ENCODE measurements at places on chromosomes 5 and 9. TPM values are rescaled to one million over a fixed set of nuclear protein-coding genes. Genes with fewer than 3 reads are reported as not detected.

LHX3 gene
- not detected for total RNA-seq

CIZ1 gene
- total RNA-seq, result 67.1 TPM

NPR3 gene
- total RNA-seq, result 10.9 TPM

FAM169A gene
- total RNA-seq, result 6.9 TPM

HAPLN1 gene
- total RNA-seq, result 0.73 TPM

PCA3 gene
- total RNA-seq, result not detected

ZCCHC9 gene
- 16.0 TPM for total RNA-seq

LECT2 gene
- not detected for total RNA-seq

CDH9 gene
- not detected for total RNA-seq

FREM1 gene
- total RNA-seq, result 1.8 TPM

F2RL1 gene
- total RNA-seq, result 3.9 TPM

PLEKHG4B gene
- 0.06 TPM for total RNA-seq

CERCAM gene
- 19.1 TPM for total RNA-seq

ELOVL7 gene
- 2.0 TPM for total RNA-seq

PTGS1 gene
- 37.3 TPM for total RNA-seq

SLC36A3 gene
- total RNA-seq, result not detected

IL5 gene
- total RNA-seq, result not detected

C9orf85 gene
- total RNA-seq, result 7.3 TPM

KLF9 gene
- total RNA-seq, result 78.9 TPM

FEM1C gene
- 31.0 TPM for total RNA-seq

FBP1 gene
- 3.5 TPM for total RNA-seq

SLC24A2 gene
- not detected for total RNA-seq

SAP30L gene
- 33.8 TPM for total RNA-seq

SPATA31E1 gene
- not detected for total RNA-seq

FOXD1 gene
- total RNA-seq, result 0.10 TPM

ZNF346 gene
- total RNA-seq, result 9.9 TPM

MYOT gene
- total RNA-seq, result 90.8 TPM

SIMC1 gene
- total RNA-seq, result 6.8 TPM

IL4 gene
- not detected for total RNA-seq

ALDH1B1 gene
- 21.0 TPM for total RNA-seq

PCDHA1 gene
- not detected for total RNA-seq

OBP2B gene
- not detected for total RNA-seq

SPOUT1 gene
- total RNA-seq, result 20.9 TPM

ALDOB gene
- 0.53 TPM for total RNA-seq

NEURL1B gene
- total RNA-seq, result 20.6 TPM

PGM5 gene
- 258 TPM for total RNA-seq

LVRN gene
- 3.9 TPM for total RNA-seq

ADGRV1 gene
- total RNA-seq, result 0.60 TPM

ORM2 gene
- not detected for total RNA-seq

MUSK gene
- 1.1 TPM for total RNA-seq

RETREG1 gene
- total RNA-seq, result 145 TPM

ZFP37 gene
- total RNA-seq, result 2.4 TPM

PTPRD gene
- total RNA-seq, result 13.4 TPM

TAF11L10 gene
- total RNA-seq, result not detected

GNA14 gene
- 5.5 TPM for total RNA-seq

AQP7 gene
- total RNA-seq, result 51.8 TPM

FPGS gene
- total RNA-seq, result 59.5 TPM

SLC6A3 gene
- total RNA-seq, result not detected
